Motor neuron (in vitro differentiated cells): ENCODE measurements at places on chromosomes 11 and 22. TPM values are rescaled to one million over a fixed set of nuclear protein-coding genes. Genes with fewer than 3 reads are reported as not detected.

The BIRC3 gene
- 0.06 and 0.11 TPM in 2 replicates for total RNA-seq

DNA sequence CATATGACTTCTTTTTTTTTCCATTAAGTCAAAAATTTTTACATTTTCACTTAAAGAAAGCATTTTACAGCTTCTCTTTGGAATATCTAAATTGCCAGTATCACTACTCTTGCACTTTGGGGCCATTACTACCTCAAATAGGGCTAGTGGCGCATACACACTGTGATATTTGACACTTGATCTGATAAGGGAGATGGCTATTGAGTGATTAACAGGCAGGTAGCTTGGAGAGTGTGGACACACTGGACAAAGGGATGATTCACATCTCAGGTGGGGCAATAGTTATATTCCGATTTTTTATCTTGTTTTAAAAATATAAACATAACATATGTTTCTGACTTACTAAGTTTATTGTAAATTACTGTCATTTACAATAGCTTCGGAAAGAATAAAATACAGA, 2219.9 kb downstream of the LRRC4C start:
- ATAC-seq = no peak

DNA sequence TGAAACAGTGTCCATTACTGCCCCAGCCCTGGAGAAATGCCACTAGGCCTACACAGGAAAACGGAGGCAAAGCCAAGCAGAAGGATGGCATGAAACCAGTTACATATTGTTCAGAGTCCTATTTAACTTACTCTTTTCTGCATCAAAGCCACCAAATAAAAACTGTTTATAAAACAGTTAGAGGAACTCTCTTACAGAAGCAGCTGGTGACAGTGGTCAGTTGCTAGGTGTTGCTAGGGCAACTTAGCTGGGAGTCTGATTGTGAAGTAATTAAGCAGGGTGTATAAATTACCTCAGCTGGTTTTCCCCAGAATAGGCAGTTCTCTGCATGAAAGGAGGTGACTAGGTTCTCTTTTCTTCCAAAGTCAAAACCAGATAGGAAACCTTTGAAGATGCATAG, 115.6 kb upstream of the ZBED5 start:
- no peak for ATAC-seq

DNA sequence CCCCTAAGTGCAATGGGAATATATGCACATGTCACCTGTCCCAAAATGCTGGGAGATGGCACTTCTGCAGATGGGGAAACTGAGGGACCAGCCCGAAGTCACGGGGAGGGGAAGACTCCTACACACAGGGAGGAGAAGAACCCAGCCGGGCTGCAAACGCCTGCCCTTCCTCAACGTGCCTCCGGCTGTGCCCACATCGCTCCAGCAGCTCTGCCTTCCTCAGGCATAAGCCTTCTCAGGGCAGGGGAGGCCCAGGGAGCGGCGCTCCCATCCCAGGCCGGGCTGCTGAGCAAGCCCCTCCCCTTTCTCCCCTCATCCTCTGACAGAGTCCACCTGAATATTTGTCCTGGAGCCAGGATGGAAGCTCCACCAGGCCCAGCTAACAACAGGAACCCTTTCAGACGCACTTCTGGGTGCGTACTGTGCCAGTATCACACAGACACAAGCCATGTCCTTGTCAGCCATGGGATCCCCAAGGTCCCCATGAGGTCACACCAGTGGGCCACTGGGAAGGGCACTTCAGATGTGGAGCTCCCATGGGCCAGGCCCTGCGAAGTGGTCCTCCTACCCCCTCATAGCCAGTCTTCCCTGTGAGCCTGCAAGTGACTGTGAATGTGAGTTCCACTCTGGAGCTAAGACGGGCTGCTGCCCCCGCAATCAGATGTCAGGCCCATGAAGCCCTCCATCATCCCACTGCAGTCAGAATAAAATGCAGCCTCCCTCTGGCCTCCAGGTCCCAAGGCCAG, 2.5 kb upstream of the CD81 start:
- ATAC-seq = no peak

GRCh38 chr22:25840891-25841290, 98.9 kb downstream of the MYO18B start:
- ATAC-seq = peak; percentile 64

The BAIAP2L2 gene
- total RNA-seq = 2.6 and 4.2 TPM in 2 replicates

The STIM1 gene
- total RNA-seq = 11.4 and 17.7 TPM in 2 replicates

- ATAC-seq = no peak
Measured at GRCh38 chr11:122833846-122834464, 4.3 kb upstream of the CRTAM start.

The GGT5 gene
- 0.81 and 1.4 TPM in 2 replicates for total RNA-seq

- ATAC-seq = no peak
Measured at GRCh38 chr11:36352922-36353321, 56.8 kb downstream of the PRR5L start.
